ENCODE measurements at places on chromosomes 11 and 22. TPM values are rescaled to one million over a fixed set of nuclear protein-coding genes. Genes with fewer than 3 reads are reported as not detected.

DNA sequence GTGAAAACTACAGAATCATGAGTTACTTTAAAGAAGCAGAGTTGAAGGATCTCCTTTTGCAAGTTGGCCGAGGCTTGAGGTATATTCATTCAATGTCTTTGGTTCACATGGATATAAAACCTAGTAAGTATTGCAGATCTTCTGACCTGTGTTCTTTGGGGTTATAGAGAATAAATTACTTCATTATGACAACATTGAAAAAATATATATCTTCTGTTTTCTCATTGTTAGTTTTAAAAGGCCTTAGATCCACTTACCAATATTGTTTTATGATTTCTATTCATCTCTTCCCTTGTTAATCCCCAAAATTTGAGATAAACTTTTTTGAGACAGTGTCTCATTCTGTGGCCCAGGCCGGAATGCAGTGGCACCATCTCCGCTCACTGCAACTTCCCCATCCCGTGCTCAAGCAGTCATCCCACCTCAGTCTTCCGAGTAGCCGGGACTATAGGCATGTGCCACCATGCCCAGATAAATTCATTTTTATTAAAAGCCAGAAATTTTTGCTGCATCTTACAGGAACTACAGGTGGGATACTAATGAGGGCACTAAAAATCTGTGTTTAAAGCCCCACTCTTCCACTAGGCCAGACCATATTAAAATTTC lies 8.2 kb downstream of the WEE1 start:
- no peak for DNase-seq

GRCh38 chr22:39946503-39947219 lies 13.5 kb upstream of the TMA7B start:
- no peak for DNase-seq

GRCh38 chr11:123145220-123145619 lies 49.8 kb downstream of the CLMP start:
- no peak for DNase-seq

- DNase-seq = no peak
Measured at GRCh38 chr11:47586098-47586855, at the start of gene FAM180B. TSS of gene FAM180B (plus strand) at chr11:47586678. CDS start at chr11:47586769, 91 bp downstream.

DNA sequence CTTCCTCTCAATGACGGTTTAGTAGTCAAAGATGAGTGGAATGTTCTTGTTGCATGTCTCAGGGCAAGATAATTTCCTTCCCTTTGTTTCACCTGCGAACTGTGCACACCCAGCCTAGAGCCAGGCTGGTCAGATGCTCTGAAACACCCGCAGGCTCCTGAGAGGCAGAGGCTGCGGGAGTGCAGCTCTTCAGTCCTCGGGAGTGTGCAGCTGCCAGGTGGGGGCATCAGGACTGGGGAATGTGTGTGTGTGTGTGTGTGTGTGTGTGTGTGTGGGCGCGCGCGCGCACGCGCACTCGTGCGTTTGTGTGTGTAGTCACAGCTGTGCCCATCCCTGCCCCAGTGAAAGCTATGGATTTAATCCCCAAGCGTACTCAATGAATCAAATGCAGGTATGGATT lies 136.2 kb upstream of the NTM start:
- no peak for DNase-seq

DNA sequence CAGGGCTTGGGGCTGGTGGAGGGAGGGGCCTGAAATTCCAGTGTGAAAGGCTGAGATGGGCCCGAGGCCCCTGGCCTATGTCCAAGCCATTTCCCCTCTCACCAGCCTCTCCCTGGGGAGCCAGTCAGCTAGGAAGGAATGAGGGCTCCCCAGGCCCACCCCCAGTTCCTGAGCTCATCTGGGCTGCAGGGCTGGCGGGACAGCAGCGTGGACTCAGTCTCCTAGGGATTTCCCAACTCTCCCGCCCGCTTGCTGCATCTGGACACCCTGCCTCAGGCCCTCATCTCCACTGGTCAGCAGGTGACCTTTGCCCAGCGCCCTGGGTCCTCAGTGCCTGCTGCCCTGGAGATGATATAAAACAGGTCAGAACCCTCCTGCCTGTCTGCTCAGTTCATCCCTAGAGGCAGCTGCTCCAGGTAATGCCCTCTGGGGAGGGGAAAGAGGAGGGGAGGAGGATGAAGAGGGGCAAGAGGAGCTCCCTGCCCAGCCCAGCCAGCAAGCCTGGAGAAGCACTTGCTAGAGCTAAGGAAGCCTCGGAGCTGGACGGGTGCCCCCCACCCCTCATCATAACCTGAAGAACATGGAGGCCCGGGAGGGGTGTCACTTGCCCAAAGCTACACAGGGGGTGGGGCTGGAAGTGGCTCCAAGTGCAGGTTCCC lies at the start of gene APOC3:
TSS of gene APOC3 (plus strand) at position 383 of the 659 bp plus-strand sequence. CDS start 676 bp downstream, outside the sequence.
- DNase-seq = no peak

DNA sequence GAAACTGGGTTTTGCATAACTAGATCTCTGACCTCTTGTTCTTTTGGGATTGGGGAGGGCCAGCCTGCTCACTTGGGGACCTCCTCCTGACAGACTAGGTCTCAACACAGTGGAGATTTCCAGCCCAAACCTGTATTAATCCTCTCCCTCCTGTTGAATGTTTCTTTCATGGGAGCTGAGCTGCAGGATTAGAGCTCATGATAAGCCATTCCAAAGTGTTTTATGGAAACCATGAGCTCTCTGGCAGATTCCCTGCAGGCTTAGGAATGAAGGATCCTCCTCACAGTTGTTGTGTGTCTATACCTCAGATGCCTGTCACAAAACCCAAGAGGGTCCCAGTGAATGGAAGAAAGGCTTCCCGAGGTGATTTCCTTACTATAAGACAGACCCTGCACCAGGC lies 248.4 kb upstream of the B3GAT1 start:
- no peak for DNase-seq

DNA sequence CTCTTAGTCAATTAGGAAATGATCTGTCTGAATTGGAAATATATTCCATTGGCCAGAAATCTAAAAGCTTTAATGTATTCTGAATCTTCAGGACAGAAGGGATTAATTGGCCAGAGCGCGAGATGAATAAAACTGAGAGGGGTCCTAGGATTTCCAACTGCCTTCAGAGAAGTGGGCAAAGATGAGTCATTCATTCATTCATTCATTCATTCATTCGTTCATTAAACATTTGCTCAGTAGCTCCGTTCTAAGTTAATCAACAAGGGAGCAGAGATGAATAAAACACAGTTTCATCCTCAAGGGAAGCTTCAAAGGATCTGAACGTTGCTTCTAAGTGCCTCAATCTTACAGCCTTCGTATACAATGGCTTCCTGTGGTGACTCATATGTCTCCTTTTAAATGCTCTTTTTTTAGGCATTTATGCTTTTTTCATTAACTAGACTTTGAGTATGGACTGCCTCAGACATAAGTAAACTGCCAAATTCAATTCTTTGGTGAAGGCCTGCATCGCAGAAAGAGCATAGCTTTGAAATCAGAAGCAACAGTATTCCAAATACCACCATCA lies 537.4 kb upstream of the CCDC90B start:
- DNase-seq = no peak

GRCh38 chr11:66915866-66916265 lies 42.3 kb downstream of the PC start:
- no peak for DNase-seq

DNA sequence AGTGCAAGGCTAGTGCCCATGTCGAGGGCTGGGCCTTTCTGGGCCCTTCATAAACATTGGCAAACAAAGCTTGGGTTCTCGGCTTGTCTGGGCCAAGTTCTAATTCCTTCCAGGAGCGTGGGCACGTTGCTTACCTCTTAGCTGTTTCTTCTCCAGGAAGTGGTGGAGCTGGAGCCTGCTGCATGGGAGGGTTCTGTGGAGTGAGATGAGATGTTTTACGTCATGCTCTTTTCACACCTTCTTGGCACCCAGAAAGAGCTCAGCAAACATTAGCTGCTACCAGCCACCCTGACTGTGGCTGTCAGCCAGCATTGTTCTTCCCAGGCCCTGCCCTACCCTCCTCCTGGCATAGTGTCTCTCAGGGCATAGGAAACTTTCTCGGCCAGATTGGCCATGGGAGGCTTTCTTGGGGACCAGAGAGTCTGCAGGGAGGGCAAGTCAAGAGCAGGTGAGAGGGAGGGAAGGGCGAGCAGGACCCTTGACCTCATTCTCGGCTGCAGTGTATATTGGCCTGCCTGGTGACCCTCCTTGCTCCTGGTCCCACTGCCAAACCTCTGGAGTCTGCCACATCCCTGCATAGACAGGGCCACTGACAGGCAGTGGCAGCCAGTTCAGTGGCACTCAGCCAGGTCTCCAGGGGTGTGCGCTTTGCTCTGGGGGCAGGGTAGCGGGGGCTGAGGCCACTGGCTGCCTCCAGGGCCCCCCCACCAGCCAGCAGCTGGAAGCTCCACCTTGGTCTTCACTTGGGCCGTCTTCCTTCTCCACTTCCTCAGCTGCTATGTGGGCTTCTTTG lies 98.8 kb downstream of the BCR start:
- no peak for DNase-seq

DNA sequence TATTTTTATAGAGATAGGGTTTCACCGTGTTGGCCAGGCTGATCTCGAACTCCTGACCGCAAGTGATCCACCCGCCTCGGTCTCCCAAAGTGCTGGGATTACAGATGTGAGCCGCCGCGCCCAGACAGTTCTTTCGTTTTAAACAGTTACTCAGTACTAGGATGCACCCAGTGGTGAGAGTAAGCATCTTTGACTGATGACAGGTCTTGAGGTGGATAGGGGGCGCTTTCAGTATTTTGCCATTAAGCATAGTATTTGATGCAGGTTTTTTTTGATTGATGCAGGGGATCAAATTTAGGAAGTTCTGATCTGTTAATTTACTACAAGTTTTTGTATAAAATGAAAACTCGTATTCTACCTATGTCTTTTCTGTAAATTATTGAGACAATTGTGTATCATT lies 13.2 kb upstream of the TRIM34 start:
- no peak for DNase-seq

GRCh38 chr11:133787379-133788141 lies 57.8 kb downstream of the SPATA19 start:
- peak; percentile 82 for DNase-seq

DNA sequence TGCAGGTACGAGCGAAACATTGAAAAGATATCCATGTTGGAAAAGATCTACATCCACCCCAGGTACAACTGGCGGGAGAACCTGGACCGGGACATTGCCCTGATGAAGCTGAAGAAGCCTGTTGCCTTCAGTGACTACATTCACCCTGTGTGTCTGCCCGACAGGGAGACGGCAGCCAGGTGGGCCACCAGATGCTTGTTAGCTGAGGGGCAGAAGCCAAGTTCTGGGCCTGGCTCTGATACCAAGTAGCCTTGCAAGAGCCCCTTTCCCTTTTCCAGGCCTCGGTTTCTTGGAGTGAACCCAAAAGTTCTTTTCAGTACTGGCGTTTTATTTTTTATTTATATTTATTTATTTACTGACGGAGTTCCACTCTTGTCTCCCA lies 9.6 kb downstream of the F2 start:
- DNase-seq = no peak

GRCh38 chr11:35038211-35038928 lies 100.6 kb upstream of the CD44 start:
- no peak for DNase-seq

LIPT2 gene
- total RNA-seq = 7.1 TPM

MYRF gene
- 12.9 TPM for total RNA-seq

KRTAP5-7 gene
- total RNA-seq = not detected

CD44 gene
- 5.2 TPM for total RNA-seq

MS4A15 gene
- total RNA-seq = 0.11 TPM

FADD gene
- 52.2 TPM for total RNA-seq

MPZL2 gene
- total RNA-seq = 0.55 TPM

All from H9 (cell line).